Esophagus mucosa (tissue), 1 donor: ENCODE measurements at places on chromosomes 12 and 14.

DNA sequence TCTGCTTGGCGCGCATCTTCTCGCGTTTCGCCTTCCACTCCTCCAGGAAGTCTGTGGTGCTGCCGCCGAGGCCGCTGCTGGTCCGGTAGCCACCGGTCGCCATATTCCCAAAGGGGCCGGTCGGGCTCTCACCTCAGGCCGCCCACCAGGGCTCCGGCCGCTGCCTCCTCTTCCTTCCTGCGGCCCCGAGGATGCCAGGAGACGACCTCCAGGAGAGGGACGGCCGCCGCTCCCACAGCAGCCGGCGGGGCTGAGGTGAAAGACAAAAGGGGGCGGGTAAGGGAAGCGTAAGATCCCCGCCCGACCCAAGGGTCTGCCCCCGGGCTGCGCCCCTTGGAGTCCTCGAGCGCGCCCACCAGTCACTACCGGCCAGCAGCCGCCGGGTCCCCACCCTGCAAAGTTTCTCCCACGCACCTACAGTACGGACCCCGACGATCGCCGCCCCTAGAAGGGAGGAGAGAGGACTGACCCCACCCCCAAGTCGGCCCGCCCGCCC, 574 bp downstream of the PAWR start:
- no peak for ATAC-seq

DNA sequence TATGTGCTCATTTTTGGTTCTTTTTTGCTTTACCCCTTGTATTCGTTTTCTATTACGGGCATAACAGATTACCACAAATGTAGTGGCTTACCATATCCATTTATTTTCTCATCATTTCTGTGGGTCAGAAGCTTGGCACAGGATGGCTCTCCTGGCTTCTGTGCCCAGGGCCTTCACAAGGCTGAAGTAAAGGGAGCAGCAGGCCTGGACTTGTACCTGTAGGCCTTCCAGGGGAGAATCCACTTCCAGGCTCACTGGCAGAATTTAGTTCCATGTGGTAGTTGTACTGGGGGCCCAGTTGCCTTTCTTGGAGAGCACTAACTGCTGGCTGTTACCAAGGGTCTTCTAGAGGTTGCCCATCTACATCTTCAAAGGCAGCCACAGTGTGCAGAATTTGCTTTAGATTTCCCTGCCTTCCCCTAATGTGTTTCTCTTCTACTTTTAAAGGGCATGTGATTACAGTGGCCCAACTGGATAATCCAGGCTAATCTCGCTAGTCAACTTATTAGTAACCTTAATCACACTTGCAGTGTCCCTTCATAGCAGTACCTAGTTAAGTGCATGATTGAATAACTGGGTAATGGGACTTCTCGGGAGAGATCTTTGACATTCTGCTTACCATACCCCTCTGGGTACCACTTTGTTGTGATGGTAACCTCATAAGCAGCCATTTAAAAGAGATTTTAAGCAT, 67.0 kb downstream of the CRADD start:
- peak; percentile 39 for ATAC-seq

GRCh38 chr14:99891900-99892299, 98.7 kb downstream of the EML1 start:
- ATAC-seq: no peak

DNA sequence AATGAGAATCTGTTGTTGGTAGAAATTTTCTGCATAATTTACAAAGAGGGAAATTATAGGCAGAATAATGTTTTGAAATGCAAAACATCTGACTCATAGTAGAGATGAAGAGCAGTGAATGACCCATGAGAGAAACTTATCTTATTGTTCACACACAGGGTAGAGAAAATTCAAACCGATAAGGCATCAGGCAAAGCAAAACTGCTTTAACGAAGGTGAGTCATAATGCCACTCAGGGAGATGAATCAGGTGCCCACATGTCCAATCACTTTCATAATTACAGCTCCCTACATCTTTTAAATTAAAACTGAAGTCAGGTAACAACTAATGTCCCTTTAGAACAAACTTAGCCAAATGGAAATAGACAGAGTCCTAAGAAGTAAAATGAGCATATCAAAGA, 265.6 kb upstream of the GARIN6 start:
- ATAC-seq: no peak

- peak; percentile 70 for ATAC-seq
These were observed 9.3 kb downstream of the PGF start for GRCh38 chr14:74945852-74946658.

DNA sequence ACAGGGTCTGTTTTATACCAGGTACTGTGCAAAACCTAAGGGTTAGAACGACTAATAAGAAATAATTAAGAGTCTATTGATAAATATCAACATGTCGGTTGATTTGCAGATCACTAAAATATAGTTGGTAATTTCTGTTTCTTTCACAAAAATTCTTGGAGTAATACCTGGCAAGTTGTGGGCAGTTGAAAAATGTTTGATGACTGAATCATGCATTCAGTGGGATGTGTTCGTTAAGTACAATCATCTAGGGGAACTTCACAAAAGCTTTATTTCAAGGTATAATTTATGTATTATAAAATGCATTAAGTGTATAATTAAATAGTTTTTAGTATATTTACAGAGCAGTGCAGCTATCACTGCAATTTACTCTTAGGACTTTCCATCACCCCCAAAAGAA, 120.0 kb downstream of the KCNA5 start:
- ATAC-seq: no peak

- no peak for ATAC-seq
These were observed 16.4 kb downstream of the HNF1A start for GRCh38 chr12:120994589-120995337.

GRCh38 chr12:4159851-4160250, 113.7 kb upstream of the CCND2 start:
- no peak for ATAC-seq

- ATAC-seq: no peak
These were observed 316.1 kb downstream of the FUT8 start for GRCh38 chr14:65728604-65729003.

GRCh38 chr14:76352639-76353281, 23.2 kb upstream of the ESRRB start:
- ATAC-seq: peak; percentile 56

DNA sequence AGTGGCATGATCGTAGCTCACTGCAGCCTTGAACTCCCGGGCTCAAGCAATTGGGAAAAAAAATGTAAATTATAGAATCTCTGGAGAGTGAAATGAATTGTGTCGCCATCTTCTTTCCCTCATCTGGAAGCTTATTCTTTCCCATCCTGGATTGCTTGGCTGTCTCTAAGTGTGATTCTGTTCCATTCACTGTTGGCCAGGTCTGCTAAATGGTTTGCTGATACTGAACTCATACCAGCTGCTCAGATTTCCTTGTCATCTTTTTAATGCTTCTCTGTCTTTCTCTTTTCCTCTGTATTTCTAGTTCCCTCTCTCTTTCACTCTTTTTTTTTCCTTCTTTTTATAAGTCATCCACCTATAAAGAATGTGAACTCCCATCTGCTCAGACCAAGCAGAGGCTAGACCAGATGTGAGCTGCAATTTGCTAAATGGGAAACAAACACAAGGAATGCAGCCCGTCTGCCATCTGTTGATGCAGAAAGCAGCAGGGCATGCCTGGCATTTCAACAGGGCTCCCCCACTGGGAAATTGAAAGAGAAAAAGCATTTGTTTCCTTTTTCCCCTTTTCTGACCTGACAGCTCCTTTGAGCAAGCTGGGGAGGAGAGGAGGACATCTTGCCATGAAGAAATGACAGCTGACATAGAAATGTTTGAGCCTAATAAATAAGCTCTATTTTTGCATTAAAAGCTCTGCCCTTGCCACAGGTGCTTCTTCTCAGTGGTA, 1823.6 kb upstream of the FLRT2 start:
- ATAC-seq: no peak

DNA sequence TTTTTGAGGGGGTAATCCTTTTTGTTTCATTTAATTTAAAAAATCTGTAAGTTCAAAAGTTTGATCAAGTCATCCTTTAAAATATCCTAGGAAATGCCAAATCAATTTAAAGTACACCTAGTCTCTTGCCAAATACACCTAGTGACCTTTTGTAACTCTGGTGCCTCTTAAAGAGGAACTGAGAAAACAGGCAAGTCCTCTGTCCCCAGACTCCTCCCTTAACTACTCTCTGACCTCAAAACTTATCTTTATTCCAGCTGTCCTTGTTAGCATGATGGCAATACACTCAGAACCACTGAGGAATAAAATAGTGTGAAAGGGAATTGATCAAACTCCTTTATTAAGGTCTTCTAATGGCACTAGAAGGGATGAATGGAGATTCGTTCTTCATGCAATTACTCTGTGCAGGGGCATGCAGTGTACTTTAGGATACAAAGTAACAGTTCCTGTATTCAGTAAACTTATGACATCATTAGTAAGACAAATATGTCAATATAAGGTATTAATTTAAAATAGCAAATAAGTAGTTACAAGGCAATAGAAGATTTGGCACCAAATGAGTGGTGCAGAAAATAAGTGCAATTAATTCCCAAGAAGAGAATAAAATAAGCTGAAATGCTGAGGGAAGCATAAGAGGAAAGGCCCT, 3.3 kb downstream of the FAR2 start:
- no peak for ATAC-seq

DNA sequence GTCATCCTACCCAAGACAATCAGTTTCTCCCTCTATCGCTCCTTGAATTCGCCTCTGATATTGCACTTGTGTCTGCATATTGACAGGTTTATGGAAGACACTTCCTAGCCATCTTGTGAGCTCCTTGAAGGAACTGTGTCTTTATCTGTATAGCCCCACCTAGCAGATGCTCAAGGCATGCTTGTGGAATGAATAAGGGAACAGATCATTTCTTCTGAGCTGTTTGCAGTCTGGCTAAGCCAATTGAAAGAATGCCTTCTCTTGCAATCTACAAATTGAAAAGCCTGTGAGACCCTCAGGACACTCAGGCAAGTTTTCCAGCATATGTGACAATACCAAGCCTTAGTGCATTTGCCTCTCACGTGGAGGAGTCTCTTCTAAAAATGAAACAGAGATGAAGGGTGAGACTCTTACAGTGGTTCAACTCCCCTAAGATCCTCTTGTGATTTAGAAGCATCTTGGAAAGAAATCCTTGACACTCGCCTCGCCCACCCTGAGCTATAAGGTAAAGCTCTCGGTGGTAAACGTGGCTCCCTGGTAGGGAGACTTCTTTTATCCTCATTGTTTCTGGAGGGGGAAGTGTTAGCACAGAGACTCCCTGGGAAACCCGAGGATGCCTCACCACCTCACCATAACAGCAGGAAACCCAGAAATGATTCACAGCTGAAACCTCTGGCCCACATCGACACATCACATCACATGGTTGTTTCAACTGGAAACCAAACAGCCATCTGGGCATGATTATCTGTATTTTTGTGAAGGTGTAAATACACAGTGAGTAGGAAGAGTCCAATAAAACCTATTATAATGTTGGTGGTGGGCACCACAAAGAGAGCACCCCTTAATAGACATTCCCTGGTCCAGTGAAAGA, 112.3 kb upstream of the BCL2L14 start:
- peak; percentile 58 for ATAC-seq

GRCh38 chr14:50906326-50907065, 34.6 kb downstream of the ABHD12B start:
- no peak for ATAC-seq

GRCh38 chr12:85000729-85001128, 35.3 kb downstream of the TSPAN19 start:
- ATAC-seq: no peak

DNA sequence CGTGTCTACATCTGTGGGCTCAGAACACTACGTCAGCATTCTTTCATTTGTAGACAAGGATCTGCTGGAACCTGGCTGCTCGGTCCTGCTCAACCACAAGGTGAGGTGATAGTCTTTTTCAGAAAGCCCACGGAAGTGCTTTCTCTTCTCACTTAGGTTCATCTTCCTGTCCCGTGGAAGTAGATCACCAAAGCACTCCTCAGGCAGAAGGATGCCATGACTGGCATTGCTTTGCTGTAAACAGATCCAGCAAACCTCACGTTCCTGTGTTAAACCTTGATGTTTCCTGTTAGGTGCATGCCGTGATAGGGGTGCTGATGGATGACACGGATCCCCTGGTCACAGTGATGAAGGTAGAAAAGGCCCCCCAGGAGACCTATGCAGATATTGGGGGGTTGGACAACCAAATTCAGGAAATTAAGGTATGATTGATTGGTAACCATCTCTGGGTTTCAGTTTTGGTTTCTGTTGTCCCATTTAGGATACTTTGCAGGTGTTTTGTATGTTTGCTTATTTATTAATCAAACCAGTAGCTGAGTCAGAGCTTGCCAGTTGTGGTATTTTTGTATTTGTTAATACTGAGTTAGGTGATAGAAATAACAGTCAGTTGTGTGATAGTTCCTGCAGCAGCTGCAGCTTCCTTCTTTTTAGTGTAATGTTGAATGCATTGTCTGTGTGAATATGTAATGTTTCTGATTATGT, 7.5 kb downstream of the PSMC1 start:
- no peak for ATAC-seq

DNA sequence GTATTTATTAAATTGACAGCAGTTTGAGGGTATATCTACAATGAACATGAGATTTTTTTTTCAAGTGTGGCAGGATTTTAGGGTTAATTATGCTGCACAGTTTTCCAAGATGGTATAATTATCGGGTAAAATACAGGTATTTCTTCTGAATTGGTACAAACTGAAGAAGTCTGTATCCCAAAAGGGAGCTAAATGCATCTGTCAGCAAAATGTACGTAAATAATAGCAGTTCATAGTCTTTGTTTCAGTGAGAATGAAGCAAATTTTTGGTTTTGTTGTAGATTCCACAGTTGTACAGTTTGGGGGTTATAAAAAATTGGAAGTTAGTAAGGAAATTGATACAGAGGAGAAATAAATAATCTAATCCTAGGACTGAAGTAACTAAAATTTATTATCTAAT, 63.3 kb downstream of the RAD52 start:
- no peak for ATAC-seq

DNA sequence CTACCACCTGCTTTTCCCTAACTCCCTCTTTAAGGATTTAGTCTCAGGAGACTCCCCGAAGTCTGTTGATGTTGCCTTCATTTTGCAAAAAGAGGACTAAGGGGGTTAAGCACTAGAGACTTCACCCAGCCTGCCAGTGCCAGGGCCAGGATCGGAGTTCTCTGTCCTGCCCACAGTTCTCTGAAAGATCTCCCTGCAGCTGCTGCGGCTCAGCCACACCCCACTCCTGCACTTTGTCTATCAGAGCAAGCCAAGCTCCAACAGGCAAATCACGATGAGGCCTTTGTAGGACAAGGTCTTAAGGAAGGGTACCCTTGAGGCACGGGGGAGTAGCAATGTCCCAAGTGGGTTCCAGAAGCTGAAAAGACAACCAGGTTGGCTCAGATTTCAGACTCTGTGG, 148.8 kb upstream of the EGLN3 start:
- ATAC-seq: no peak

GRCh38 chr14:64732066-64732465, 27.8 kb downstream of the PLEKHG3 start:
- ATAC-seq: no peak

- ATAC-seq: peak; percentile 59
These were observed 34.9 kb downstream of the PLEKHD1 start for GRCh38 chr14:69519204-69520100.
